ENCODE measurements at places on chromosomes 1 and 21. TPM values are rescaled to one million over a fixed set of nuclear protein-coding genes. Genes with fewer than 3 reads are reported as not detected.

The TCHHL1 gene
- total RNA-seq: not detected

The MARK1 gene
- total RNA-seq: 0.09 TPM

The FOXD3 gene
- 0.73 TPM for total RNA-seq

The RNU5D-1 gene
- not detected for total RNA-seq
